Smooth muscle cell of trachea (primary cell): ENCODE measurements at places on chromosomes 5 and 9. TPM values are rescaled to one million over a fixed set of nuclear protein-coding genes. Genes with fewer than 3 reads are reported as not detected.

The PPIC gene
- 57.7 and 69.8 TPM in 2 replicates for total RNA-seq

The HAUS6 gene
- total RNA-seq = 11.2 and 16.6 TPM in 2 replicates

The SMIM33 gene
- not detected in 2 replicates for total RNA-seq

The KIAA1191 gene
- total RNA-seq = 58.3 and 134 TPM in 2 replicates

The PDE6A gene
- not detected in 2 replicates for total RNA-seq

The CTNND2 gene
- total RNA-seq = not detected in 2 replicates

The LPAR1 gene
- 220 and 405 TPM in 2 replicates for total RNA-seq

The SYNPO gene
- total RNA-seq = 3.3 and 12.9 TPM in 2 replicates

The ENG gene
- 36.8 and 37.1 TPM in 2 replicates for total RNA-seq

The SV2C gene
- not detected in 2 replicates for total RNA-seq

The FAT2 gene
- under 0.01 and 0.58 TPM in 2 replicates for total RNA-seq

The RANBP17 gene
- 0.83 and 6.8 TPM in 2 replicates for total RNA-seq

The DMGDH gene
- 2.5 and 5.1 TPM in 2 replicates for total RNA-seq

The SERF1A gene
- 4.1 and 5.5 TPM in 2 replicates for total RNA-seq

The DAB2 gene
- total RNA-seq = 188 and 199 TPM in 2 replicates

The COL15A1 gene
- 12.6 and 15.1 TPM in 2 replicates for total RNA-seq

The TSSK1B gene
- total RNA-seq = 0.15 and 0.50 TPM in 2 replicates

The FST gene
- 39.2 and 73.6 TPM in 2 replicates for total RNA-seq

The SPOUT1 gene
- total RNA-seq = 17.9 and 22.0 TPM in 2 replicates

The APBA1 gene
- total RNA-seq = 14.7 and 21.0 TPM in 2 replicates

The FRRS1L gene
- under 0.01 and 0.50 TPM in 2 replicates for total RNA-seq

The PCDHGA2 gene
- total RNA-seq = 3.3 and 6.6 TPM in 2 replicates

The SEMA6A gene
- 0.44 and 0.66 TPM in 2 replicates for total RNA-seq

The OLFM1 gene
- total RNA-seq = 4.1 and 4.9 TPM in 2 replicates

The CORO2A gene
- 0.15 and 0.33 TPM in 2 replicates for total RNA-seq
